Stimulated activated CD8-positive, alpha-beta memory T cell treated with anti-CD3 and anti-CD28 coated beads, Interleukin-15, amount 100 ng/mL, for 24 hours (primary cell): ENCODE measurements at places on chromosomes 11 and 22.

- no peak for DNase-seq
These were observed 5.2 kb upstream of the OAF start for GRCh38 chr11:120205596-120206161.

DNA sequence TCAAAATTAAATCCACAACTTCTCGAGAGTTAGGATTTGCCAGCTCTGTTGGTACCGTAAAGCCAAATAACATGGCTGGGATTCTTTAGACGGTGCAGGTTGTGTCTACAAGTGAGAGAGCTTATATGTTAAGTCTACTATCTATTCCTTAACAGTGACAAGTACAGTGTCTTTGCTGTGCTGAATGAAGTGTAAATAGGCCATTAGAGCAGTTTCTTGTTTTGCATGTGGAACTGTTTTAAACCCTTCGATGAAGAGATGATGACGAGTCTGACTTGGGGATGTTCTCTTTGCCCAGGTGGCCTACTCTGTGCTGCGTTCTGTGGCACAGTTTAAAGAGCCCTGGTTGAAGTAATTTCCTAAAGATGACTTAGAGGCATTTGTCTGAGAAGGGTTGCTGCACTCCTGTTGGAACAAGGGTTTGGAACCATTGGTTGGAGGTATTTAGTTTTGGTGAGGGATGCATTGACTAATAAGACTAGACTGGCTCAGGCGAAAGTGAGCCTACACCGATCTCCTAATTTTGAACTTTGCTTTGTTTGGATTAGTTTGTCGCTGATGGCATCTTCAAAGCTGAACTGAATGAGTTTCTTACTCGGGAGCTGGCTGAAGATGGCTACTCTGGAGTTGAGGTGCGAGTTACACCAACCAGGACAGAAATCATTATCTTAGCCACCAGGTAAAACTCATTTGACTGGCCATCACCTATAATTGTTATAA lies 988 bp downstream of the RPS3 start:
- DNase-seq: no peak

GRCh38 chr11:93249459-93250220 lies 51.8 kb upstream of the SLC36A4 start:
- no peak for DNase-seq

DNA sequence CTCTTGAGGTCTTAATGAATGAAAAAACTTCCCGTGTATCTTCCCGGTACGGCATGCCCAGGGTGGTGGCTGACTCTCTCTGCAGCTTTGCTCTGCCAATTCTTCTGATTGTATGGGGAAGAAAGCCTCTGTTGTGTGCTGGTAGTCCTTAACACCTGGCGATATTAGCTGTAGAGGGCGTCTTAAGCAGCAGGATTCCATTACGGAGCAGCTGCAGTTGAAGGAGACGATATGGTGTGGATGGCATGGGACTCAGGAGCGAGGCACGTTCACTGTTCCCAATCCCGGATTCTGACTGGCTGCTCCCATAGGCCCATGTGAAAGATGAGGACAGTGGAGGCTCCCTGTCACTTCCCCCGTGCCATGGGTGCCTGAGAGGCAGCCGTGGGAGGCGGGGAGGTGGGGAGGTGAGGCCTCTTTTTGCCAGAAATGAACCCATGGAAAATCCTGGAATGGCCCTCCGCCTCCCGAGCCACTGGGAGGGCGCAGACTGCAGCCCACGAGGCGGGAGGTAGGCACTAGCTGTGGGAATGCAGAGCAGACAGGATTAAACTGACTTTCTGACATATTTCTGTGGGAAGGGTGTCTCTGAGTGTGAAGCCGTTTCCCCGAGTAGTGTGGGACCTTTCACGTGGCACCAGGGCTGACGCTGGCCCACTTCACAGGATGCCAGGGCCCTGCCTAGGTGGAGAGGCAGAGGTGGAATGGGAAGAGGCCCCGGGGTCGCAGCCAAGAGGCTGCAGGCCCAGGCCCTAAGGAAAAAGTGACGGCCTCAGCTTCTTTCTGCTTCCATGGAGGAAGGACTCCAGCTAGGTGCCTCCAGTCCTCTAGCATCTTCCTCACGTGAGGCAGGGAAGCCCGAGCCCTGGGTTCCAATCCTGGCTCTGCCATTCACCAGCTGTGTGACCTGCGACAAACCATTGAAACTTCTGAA lies 121.4 kb upstream of the CD82 start:
- DNase-seq: no peak

DNA sequence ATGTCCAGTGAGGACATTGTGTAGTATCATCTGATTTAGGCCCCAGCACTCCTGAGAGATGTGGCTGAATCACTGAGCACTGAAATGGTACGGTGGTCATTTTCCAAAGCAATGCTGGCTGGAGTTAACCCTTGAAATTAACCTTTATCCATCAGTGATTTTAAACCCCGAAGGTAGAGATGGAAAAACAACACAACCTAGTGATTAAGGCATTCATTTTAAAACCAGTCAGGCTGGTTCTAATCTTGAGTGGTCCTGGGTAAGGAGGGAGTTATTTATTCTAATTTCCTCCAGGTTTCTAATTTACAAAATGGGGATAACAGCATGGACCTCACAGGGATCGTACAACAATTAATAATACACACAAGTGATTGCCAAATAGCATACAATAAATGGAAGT lies 6.6 kb upstream of the CSNK2A3 start:
- no peak for DNase-seq

GRCh38 chr11:83695046-83695445 lies 408.9 kb upstream of the CCDC90B start:
- no peak for DNase-seq

GRCh38 chr11:1193326-1194230 lies 29.3 kb upstream of the MUC5B start:
- no peak for DNase-seq

DNA sequence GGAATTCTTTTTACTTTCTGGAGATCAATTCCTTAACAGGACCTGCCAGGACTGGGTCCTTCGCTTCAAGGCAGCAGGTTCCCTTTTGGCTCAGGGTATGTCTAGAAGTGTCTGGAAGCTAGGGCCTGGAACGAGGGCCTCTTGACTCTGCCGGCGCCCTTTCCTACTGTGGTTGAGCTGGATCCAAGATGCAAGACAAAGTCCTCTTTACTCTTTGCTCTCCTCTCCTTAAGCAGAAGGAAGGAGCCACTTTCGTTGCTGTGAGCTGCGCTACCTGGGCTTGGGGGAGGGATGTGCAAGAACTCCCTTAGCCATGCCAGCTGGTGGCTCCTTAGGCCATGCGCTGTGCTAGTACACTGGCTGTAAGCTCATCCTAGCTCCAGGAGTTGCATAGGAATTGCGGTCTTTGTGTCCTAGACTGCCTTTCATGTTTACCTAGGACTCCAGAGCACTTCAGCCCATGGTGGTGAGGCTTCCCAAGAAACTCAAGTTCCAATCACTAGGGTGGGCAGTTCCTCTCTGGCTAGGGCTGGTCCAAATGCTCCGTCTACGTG lies 18.1 kb downstream of the GLB1L2 start:
- DNase-seq: no peak

GRCh38 chr11:79236541-79236971 lies 204.3 kb downstream of the TENM4 start:
- no peak for DNase-seq

DNA sequence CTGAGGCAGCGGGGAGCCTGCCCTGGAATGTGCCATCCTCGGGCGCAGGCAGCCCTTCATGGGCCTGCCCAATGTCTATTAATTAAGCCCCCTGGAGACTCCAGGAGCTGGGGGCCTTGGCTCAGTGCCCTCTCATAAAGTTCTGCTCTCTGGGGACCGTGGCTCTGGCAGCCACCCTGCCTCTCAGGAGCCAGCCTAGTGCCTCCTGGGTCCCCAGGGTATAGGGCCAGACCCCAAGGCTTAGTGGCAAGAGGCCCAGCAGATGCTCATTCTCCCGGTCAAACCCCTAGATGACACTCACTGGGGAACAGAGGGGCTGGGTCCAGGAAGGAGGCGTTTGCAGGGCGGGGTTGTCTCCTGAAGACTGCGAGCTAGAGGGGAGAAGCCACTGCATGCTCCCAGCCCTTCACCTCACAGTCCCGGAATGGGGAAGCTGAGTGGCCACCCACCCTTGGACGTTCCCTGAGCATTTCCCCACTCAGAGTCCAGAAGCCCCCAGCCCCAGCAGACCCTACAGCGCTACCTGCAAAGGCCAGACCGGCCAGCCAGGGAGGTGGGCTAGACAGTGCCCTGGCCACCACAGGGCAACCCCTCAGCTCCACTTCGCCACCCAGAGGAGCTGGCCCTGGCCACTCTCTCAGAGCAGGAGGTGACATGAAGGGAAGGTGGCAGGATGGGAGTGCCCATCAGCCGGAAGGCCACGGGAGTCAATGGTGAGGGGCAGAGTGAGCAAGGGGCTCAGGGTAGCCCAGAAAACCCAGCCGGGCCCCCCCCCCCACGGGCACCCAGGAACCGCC lies 83.0 kb downstream of the CDKN1C start:
- no peak for DNase-seq

GRCh38 chr11:68047437-68048290 lies 8.8 kb downstream of the TCIRG1 start:
- DNase-seq: no peak
